Stimulated activated CD4-positive, alpha-beta T cell treated with anti-CD3 and anti-CD28 coated beads, Interleukin-15, amount 100 ng/mL, for 1 hour (primary cell): ENCODE measurements at places on chromosomes 11 and 22.

- no peak for DNase-seq
Measured at GRCh38 chr22:39684702-39685281, 114.2 kb downstream of the CACNA1I start.

GRCh38 chr11:64357904-64358535 lies 942 bp upstream of the RPS6KA4 start:
- DNase-seq, result no peak

GRCh38 chr22:31695423-31695822 lies 33.4 kb upstream of the PISD start:
- DNase-seq, result no peak

GRCh38 chr11:106986261-106986660 lies 32.0 kb downstream of the GUCY1A2 start:
- no peak for DNase-seq

GRCh38 chr11:85787809-85788760 lies 22.9 kb downstream of the SYTL2 start:
- DNase-seq, result no peak

GRCh38 chr11:125224391-125225021 lies 60.0 kb downstream of the PKNOX2 start:
- no peak for DNase-seq

GRCh38 chr11:100956351-100956750 lies 173.3 kb downstream of the PGR start:
- no peak for DNase-seq

GRCh38 chr22:31451709-31452571 lies 37.7 kb downstream of the EIF4ENIF1 start:
- DNase-seq, result no peak

- DNase-seq, result no peak
Measured at GRCh38 chr11:117997823-117998579, 11.8 kb downstream of the IL10RA start.

- no peak for DNase-seq
Measured at GRCh38 chr11:112294688-112295340, 34.2 kb upstream of the PLET1 start.

- DNase-seq, result no peak
Measured at GRCh38 chr22:38109371-38110001, 998 bp downstream of the BAIAP2L2 start.

GRCh38 chr11:37858398-37858797 lies 1260.4 kb upstream of the RAG2 start:
- no peak for DNase-seq

GRCh38 chr22:49362211-49362839 lies 465.3 kb downstream of the BRD1 start:
- DNase-seq, result no peak

DNA sequence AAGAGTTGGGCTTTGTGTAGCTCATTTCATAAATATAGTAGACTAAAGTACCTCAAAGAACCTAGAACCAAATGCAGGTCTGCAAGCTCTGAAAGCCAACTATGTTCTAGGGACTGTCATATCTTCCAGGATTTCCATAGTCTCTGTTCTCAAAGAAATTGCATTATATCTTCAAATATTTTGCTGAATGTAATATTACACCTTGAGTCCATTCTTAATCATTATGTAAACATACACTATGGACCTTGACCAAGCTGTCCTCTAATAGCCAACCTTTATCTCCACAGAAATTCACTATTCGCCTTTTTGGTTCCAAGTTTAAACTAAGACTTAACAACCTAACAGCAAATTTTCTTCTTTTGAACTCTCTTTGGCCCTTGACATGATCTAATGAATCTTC lies 678.7 kb upstream of the ARHGAP42 start:
- DNase-seq, result no peak

DNA sequence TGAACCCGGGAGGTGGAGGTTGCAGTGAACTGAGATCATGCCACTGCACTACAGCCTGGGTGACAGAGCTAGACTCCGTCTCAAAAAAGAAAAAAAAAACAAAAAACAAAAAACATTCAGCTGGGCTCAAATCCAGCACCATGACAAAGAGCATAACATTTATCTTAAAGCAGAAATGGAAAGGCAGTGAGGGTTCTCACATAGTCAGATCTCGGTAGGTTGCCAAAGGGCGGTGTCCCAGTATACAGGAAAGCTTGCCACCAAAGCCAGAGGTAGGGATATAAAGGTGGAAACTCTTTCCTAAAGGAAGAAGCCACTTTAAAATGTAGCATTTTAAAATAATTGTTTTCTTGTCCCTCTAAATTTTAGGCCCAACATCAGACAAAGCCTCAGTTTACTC lies 22.4 kb upstream of the CAPRIN1 start:
- DNase-seq, result no peak

DNA sequence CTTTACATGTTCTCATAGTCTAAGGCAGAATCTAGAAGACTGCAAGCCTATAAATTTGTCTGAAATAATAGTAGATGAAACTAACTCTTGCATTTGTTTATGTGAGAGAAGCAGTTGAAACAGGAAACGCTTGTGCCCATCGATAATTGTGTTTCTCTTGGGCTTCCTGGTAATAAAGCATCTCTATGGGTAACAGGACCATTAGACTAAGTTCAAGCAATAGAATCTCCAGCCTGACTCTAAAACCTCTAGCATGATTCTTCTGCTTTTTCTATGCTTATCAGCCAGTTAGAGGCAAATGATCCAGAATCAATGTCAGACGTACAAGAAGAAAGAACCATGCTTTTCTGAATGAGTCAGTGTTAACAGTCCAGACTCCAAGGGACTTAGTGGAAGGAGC lies 1734.4 kb downstream of the LRRC4C start:
- no peak for DNase-seq

- peak; percentile 68 for DNase-seq
Measured at GRCh38 chr11:76208438-76209374, 2.4 kb upstream of the WNT11 start.

DNA sequence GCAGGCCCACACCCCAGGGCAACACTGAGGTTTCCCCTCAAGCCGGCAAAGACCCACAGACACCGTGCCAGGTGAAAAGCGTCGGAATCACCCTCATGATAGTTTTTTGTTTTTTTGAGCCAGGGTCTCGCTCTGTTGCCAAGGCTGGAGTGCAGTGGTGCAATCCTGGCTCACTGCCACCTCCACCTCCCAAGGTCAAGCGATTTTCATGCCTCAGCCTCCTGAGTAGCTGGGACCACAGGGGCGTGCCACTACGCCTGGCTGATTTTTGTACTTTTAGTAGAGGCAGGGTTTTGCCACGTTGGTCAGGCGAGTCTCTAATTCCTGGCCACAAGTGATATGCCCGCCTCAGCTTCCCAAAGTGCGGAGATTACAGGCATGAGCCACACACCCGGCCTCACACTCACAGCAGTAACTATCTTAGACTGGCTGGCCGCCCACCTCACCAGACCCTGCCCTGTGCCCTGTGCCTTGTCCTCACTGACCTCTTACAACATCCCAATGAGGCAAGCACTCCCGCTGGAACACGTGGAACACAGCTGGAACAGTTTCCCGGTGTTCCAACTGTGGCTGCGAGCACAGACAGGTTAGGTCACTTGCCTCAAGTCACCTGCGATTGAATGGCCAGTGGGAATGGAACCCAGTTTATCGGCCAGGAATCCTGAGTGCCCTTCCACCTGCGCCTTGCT lies 21.1 kb downstream of the LRRC10B start:
- DNase-seq, result no peak

- no peak for DNase-seq
Measured at GRCh38 chr11:115745066-115745465, 240.9 kb upstream of the CADM1 start.

DNA sequence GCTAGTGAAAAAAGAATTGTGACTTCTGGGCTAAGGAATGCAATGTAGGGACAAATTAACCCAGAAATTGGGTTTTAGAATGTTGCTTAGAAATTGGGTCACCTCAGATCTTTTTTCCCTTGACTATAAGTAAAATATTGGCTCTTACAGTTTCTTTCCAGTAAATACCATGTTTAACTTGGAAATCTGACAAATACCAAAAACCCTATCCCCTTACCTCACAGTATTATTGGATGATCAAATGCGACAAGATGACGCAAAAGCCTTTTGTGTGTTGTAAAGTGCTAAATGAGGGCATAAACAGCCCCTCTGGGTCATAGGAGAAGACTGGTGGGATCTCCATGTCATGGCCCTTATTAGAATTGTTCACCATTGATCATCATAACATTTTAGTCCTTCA lies 6.1 kb upstream of the UPB1 start:
- no peak for DNase-seq

- no peak for DNase-seq
Measured at GRCh38 chr22:20010307-20011122, 6.1 kb downstream of the ARVCF start.
